DMS 273 treated with DMSO at 0.1 percent for 48 hours (cell line): ENCODE measurements at places on chromosomes 6 and 20.

DNA sequence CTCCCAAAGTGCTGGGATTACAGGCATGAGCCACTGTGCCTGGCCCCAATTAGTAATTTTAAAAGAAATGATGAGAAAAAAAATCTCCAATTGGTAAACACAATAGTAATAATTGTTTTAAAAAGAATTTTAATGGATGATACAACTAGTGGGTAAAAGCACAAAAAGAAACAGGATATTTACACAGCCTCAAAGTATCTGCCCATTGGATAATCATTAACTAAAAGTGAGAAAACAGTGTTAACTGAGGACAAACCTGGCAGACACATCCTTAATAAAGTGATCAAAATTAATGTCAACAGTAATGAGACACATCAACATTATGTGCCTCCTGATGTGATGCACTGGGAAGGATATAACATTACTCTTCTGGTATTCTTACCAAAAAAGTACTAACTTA lies 24.5 kb downstream of the DTNBP1 start:
- no peak for DNase-seq

- DNase-seq: no peak
Measured at GRCh38 chr6:36596356-36596755, 2.2 kb downstream of the SRSF3 start.

DNA sequence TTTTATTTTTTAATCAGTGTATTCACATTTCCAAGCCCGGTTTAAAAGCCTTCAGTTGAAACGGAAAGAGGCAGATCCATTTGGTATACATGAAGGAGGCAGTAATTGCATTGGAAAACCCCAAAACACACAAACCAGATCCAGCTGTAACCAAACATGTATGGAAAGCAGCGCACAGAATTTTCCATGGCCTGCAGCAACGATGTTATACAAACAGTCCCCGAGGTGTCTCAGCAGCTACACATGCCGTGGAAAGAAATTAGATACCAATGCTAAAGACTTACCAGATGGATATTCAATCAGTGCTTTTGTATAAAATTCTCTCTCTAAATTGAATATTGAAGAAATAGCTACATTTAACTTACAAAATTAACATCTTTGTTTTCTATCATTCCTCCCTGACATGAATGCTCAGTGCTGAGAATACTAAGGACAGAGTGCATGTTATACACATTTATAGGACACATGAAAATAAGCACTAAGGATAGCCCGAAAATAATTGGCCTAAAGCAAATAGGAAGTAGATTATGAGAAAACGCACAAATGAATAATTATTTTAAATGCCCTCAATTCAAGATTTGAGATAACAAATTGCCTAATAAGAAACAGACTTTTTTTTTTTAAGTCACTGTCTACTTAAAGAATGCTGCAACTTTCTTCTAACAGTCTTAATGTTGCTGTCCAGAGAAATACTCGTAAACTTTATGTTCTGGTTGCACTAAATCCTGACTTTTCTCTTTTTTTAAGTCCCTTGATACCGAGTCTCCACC lies 713.1 kb downstream of the HDGFL1 start:
- no peak for DNase-seq

DNA sequence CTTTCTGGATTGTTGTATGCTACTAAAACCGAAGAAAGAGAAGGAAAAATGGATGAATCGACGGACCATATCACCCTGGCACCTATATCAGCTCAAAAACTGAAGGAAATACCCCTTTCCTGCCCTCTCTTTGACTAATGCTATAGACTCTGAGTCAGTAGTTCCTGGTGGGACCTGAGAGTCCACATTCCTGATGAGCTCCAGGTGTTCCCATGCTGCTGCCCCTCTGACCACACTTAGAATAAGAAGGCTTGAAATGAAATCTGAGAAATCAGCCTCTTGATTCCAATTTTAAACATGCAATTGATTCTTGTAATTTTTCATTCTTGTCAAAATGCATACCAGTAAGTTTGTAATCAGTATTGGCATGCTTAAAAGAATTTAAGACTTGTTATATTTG lies 75.2 kb downstream of the PRL start:
- DNase-seq: no peak

GRCh38 chr6:30470968-30471367 lies 18.3 kb upstream of the HLA-E start:
- no peak for DNase-seq

DNA sequence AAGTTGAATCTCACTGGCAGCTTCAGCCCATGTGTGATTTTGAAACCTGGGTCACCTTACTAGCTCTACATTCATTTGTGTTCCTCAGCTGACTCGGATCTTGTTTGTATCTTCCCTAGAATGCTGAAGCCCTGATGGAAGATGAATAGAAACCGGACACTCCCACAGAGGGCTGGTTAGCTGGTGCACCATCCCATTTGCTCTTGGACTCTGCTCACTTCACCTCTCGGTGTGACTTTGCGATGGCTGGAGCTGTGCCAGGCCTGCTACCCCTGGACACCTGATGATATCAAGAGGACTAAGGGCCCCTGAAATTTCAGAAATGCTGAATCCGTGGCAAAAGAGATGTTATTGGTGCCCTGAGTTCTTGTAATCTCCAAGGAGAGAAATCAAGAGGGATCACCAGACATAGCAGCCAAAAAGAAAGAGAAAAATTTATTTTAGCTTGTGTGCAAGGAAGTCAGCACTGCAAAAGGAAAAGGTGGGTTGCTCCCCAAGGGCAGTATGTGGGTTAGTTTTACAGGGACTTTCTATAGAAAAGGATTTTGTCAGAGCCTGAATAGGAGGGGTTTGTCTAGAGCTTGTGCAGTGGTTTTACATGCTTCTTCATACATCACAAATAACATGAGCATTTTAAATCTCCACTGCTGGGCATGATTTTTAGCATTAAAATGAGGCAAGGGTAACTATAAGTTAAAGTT lies 426.3 kb upstream of the NOX3 start:
- DNase-seq: no peak

GRCh38 chr6:41009669-41010068 lies 29.4 kb downstream of the UNC5CL start:
- no peak for DNase-seq

DNA sequence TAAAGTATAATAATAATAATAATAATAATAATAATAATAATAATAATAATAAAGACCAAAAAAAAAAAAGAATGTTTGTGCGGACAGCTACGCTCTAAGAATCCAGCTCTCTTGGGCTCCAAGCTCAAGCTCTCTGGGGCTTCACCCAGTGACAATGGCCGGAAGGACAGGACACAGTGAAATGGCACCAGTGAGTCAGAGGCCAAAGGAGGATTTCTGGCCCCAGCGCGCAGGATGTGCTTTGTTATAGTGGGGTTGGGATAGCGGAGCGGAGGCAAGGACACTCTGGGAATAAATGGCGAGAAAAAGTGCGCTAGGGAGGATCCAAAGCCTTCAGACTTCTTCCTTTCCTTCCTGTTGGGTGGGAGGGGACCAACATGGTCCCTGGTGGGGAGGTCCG lies 38.2 kb downstream of the HLA-A start:
- DNase-seq: no peak

DNA sequence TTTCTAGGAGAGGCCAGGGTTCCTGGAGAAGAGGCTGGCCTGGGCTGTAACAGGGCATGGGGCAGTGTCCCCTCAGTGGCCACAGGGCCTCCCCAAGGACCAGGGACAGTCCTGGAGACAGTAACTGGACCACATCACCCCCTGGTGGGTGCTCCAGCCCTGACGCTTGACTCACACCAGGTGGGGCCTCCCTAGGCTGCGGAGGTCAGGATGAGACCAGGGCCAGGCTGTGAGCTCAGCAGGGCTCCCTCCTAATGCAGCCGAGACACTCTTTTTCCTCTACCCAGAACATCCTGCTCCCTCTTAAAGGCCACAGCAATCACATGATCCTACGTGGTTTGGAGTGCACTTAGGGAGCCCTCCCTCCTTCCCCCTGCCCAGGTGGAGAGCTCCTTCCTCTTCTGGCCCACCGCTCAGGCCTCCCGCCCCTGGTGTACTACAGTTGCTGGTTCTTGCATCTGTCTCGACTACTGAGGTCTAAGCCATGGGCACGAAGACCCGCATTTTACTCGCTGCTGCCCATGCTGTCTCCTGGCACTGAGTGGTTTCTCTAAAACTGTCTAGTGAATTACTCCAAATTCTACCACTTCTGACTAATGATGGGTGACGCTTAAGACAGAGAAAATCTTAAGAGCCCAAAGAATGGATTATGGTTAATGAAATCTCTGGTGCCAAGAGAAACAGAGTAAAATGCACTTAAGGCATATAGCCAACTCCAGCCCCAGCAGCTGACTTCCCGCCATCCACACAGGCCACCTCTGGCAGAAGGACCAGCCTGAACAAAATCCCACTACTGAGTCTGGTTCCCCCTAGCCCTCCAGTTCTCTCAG lies 166.1 kb upstream of the CST7 start:
- DNase-seq: no peak

- no peak for DNase-seq
Measured at GRCh38 chr6:151534576-151534975, 40.8 kb downstream of the CCDC170 start.
